ENCODE measurements at places on chromosomes 1 and 21.
A peak's percentile ranks its signal among the peaks of the same experiment; 100 is the strongest.

- no peak for DNase-seq
Observed at GRCh38 chr1:108357802-108358201, 92.3 kb upstream of the NBPF6 start.

GRCh38 chr1:84006591-84006990 lies 7.7 kb upstream of the TTLL7 start:
- no peak for DNase-seq

DNA sequence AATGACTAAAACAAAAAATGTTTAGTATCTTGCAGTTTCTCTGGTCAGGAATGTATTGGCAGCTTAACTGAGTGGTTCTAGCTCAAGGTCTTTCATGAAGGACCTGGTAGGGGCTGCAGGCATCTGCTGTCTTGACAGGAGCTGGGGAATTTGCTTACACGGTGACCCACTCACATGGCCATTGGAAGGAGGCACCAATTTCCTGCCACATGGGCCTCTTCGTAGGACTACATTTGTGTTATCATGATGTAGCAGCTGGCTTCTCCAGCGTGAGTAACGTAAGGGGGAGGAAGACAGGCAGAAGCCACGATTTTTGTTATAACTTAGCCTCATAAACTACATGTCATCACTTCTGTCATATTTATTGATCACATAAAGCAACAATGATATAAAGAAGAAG lies 376.3 kb downstream of the AMY1C start:
- no peak for DNase-seq

GRCh38 chr1:233394860-233395717 lies 67.6 kb downstream of the MAP3K21 start:
- DNase-seq = peak; percentile 15

DNA sequence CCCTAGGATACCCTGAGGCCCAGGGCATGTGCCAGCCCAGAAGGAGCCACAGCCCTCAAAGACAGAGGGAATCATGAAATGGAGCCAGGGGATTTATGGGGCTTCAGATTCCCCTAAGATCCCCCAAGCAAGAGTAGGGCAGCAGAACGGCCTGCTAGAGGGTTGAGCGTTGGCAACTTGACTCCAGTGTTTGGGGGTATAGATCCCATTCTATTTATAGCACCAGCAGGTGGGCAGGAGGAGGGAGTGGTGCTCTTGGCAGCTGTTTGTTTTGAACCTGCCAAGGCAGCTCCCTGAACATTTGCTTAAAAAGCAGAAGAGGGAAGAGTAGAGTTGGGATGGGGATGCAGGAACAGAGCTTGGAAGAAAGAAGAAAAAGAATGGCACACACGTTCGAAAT lies 33.7 kb downstream of the GLUL start:
- no peak for DNase-seq

GRCh38 chr1:185213091-185213490 lies 56.1 kb downstream of the SWT1 start:
- DNase-seq = no peak

Data from BE2C (cell line).